ENCODE measurements at places on chromosomes 2 and 18. TPM values are rescaled to one million over a fixed set of nuclear protein-coding genes. Genes with fewer than 3 reads are reported as not detected.
A peak's percentile ranks its signal among the peaks of the same experiment; 100 is the strongest.

Gene POMC
- 0.44 TPM for total RNA-seq

Gene LYPD6
- 0.96 TPM for total RNA-seq

Gene ABCA12
- total RNA-seq = 14.2 TPM

Gene ALK
- 0.04 TPM for total RNA-seq

Gene CCDC150
- total RNA-seq = 3.3 TPM

Gene LRRC30
- not detected for total RNA-seq

Gene NT5C1B
- total RNA-seq = not detected

Gene MTLN
- total RNA-seq = 61.6 TPM

Gene CRYBA2
- total RNA-seq = not detected

Gene GALNT5
- 3.8 TPM for total RNA-seq

DNA sequence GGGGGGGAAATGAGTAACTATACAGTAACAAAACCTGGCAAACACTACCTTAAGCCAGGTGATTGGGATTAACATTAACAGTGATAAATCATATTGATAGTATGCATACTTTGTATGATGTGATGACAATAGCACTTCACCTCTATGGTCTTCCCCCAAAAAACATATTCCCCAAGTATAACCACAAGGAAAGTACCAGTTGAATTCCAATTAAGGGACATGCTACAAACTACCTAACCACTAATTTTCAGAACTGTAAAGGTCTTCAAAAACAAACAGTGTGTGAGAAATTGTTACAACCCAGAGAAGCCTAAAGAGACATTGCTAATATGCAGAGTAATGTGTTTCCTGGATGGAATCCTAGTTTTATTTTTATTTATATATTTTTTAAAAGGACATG, 152.4 kb downstream of the ZRANB3 start:
- ATAC-seq = no peak

DNA sequence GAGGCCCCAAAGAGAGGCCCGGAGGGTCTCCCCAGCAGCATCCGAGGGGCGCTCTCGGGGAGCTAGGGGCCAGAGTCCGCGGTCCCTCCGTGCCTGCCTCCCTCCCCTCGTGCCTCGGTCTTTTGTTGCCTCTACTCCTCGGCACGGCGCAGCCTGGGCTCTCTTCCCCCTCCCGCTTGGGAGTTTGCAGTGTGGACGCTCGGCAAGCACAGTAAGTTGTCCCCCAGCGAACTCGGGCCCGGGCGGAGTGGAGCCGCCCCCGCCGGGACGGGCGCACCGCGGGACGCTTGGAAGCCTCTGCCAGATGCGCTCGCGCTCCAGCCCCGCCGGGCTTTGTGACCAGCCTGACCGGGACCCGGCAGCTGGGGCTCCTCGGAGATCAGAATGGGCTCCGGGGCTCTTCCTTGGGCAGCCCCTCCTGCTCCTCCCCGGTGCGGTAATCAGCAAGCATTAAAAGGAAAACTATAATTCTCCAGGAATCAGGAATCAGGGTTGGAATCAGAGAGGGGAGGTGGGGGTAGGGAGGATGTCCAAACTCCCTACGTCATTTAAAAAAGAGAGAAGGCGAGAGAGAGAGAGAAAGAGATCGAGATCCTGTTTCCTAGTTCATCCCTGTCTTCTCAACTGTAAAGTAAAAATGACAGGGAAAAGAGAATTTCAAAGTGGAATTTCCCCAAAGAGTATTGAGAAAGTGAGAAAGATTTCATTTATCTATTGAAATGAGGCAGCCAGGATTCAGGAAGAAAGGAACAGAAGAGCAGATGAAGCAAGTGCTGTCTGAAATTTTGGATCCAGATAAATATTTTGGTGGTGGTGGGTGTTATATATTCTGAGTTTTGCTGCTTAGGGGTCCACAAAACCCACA, 786 bp upstream of the TMEM200C start:
- peak; percentile 18 for ATAC-seq

DNA sequence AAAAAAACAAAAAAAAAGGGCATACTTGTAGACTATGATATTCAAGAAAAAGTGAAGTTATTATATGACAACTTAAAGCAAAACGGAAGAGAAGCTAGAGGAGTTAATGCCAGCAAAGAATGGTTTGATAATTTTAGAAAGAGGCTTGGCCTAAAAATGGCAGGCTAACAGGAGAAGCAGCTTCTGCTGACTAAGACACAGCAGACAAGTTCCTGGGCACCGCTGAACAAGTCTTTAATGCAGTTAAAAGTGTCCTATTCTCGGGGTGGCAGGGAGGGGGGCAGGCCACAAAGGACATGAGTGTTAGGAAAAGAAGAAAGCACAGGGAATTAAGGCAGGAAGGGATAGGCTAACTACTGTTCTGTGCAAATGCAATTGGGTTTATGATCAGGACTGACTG, 50.3 kb upstream of the GAREM2 start:
- no peak for ATAC-seq

- ATAC-seq = no peak
These were observed 13.9 kb upstream of the HTR2B start for GRCh38 chr2:231138699-231139098.

- no peak for ATAC-seq
These were observed 46.5 kb downstream of the MAPRE2 start for GRCh38 chr18:35087726-35088125.

- no peak for ATAC-seq
These were observed 203.0 kb upstream of the PXDN start for GRCh38 chr2:1947316-1947715.

DNA sequence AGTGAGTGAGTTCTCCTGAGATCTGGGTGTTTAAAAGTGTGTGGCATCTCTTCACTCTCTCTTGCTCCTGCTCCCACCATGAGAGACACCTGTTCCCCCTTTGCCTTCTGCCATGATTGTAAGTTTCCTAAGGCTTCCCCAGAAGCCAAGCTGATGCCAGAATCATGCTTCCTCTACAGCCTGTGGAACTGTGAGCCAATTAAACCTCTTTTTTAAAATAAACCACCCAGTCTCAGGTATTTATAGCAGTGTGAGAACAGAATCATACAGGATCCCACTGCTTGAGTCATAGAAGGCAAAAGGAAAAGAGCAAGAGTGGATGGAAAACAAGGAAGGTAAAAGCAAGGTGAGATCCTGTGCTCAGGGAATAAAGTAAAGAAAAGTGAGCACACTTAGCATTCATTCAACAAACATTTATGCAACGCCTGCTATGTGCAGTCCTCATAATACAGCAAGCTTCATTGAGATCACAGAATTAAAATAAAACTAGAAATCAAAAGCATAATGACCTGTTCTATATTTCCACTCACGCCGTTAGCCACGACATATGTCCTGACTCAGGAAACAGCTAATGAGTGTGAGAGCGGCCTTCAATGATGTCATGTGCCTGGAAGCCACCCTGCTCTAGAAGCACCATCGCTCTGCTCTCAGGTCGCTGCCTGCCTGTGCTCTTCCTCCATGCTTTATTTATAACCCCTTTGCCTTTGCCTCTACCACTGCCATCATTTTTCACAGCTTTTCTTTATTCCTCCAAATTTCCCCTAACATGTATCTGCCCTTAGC, 11.3 kb upstream of the COPS8 start:
- no peak for ATAC-seq

- ATAC-seq = no peak
These were observed 45.2 kb upstream of the GCG start for GRCh38 chr2:162197069-162197825.

DNA sequence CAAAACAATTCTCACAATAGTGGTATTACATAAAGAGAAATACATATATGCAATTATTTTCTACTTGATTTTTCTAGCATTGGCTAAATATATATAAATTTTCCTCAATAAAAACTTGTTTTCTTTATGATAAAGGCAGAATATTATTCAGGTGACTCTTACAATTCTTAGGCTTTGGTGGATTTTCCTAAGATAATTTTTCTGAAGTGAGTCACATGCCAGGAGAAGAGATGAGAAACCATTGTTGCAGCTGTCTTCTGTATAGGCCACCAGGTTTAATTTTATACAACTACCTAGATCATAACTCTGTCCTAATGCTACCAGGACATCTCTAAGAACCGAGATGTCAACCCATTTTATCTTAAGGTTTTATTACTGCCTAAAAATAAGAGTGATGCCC, 552.4 kb upstream of the CDH2 start:
- ATAC-seq = no peak

GRCh38 chr18:45521136-45521535, 94.1 kb upstream of the SLC14A2 start:
- no peak for ATAC-seq

DNA sequence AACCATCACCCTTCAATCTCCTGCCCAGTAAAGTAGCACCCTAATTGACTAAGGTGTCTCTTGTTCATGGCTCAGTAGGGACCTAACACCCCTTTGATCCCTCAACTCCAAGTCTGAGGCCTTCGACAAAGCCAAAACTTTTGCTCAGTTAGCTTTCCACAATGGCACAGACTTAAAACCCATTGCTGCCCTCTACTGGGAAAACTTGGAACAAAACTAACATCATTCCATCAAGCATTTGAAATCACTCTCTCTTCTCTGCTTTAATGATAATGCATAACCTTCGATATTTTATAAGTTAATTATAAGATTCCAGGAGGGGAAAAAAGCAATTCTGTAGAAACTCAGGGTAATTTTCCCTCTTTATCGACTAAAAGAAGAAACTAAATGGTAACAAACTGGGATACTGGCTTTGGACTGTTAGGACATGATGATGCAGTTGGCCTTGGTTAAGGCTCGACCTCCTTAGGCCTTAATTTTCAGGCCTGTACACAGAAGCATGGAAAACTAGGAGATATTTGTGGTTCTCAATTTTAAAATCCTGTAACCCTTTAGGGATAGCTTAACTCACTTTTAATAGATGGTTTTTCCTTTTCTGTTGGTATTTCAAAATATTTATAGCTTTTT, 127.8 kb downstream of the STK39 start:
- peak; percentile 48 for ATAC-seq

DNA sequence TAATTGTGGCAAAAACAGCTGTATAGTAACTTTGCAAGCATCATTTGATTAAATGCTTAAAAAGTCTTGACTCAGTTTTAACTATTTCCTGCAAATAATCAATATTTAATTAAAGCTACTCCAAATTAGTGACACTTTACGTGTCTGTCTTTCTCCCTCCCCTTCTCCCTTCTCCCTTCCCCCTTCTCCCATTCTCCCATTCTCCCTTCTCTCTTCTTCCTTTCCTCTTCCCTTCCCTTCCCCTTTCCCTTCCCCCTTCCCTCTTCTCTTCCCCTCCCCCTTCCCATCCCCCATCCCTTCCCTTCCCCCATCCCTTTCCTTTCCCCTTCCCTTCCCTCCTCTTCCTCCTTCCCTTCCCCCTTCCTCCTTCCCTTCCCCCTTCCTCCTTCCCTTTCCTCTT, 76.9 kb downstream of the MSH2 start:
- no peak for ATAC-seq

DNA sequence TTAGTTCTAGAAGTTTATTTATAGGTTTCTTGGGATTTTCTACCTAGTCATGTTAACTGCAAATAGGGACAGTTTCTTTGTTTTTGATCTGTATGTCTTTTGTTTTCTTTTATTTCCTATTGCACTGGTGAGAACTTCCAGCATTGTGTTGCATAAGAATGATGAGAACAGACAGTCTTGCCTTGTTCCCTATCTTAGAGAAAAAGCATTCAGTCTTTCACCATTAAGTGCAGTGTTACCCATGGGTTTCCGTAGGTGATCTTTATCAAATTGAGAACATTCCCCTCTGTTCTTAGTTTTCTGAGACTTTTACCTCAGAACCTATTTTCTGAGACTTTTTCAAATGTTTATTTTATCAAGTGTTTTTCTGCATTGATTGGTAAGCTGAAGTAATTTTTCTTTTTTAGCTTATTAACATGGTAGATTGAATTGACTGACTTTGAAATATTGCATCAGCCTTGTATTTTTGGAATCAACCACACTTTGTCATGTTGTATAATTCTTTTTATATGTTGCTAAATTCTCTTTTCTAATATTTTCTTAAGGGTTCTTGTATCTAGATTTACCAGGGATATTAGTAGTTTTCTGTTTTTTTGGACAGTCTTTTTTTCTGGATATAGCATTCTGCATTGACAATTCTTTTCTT, 17.2 kb downstream of the MFSD6 start:
- no peak for ATAC-seq

DNA sequence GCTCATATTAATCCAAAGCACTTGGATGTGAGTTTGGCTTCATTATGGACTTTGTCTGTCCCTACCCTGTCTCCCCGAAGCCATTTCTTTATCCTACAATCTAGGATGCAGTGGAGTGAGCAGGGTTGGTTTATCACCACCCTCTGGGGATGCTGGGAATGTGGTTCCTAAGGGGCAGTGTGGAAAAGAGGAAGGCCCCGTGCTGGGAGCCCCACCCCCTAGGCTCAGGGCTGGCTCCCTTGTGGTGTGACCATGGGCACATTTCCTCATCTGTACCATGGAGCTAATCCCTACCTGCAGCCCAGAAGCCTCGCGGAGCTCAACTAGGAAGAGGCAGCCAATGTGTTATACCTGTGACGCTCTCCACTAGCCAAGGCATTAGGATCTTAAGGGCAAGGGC, 92.5 kb downstream of the TGOLN2 start:
- no peak for ATAC-seq

DNA sequence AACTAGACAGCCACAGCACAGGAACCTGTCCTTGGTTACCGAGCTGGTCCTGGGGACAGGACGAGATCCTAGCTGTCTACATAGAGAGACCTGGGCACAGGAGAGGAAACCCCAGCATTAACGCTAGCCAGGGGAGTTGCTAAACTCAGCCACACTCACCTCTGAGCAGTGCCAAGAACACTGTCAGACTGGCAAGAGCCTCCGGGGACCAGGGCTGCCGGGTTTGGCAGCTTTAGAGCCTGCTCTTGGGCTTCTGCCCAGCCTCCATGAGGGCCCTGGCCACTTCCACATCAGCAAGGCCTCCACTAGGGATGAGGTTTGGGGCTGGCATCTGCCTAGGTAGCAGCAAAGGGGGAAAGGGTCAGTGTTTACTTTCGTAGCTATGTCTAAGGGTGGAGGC, 6.7 kb downstream of the TMBIM1 start:
- peak; percentile 43 for ATAC-seq

DNA sequence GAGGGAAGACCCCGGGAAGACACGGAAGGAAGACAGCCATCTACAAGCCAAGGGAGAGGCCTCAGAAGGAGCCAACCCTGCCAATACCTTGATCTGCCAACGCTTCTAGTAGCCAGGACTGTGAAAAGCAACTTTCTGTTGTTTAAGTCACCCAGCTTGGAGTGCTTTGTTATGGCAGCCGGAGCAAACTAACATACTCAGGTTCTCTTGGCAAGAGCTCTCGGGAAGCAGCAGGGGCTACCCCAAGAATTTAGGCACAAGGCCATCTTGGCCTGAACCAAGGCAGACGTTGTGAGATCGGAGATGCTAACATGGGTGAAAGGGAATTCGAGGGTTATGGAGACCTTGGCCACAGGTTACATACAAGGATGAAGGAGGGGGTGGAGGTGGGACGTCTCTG, 78.6 kb upstream of the KLHL29 start:
- ATAC-seq = no peak

- ATAC-seq = no peak
These were observed 6.3 kb upstream of the HS6ST1 start for GRCh38 chr2:128324897-128325410.

DNA sequence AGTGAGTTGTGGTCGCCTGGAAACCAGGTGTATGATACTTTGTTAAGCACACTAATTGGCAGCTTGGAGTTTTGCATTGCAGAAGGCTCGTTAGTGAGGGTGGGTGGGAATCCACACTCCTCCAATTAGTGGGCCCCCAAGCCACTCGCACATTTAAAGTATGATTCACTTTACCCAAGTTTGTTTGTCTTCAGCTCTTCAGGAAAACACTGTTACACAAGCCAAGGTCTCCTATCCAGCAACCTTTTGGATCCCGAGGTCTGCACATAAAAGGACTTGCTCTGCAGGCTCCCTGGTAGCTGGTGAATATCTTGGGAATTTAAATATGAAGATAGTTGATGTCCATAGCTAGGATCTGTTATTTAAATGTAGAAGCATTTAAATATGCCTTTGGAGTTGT, 66.1 kb downstream of the NPAS2 start:
- no peak for ATAC-seq

Measured in esophagus mucosa (tissue), 1 donor.